ENCODE measurements at places on chromosomes 13 and 19. TPM values are rescaled to one million over a fixed set of nuclear protein-coding genes. Genes with fewer than 3 reads are reported as not detected.

DNA sequence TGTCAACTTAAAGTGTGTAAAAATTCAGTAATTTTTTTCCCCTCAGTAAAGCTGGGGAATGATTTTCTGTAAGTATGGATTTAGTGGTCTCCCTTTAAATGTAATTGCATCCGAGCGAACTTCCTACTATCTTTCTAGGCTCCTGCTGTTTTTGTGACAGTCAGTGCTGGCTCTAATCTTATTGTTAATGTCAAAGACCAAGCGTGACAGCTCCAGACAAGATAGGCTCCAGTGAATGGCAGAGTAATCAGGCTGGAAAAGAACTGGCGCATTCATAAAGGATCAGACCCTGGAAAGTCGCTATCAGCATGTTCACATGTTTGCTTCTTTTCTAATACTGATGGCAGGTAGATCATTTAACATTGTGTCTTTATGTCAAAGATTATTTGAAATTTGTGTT is 908.0 kb upstream of the ATXN8OS start:
- H3K4me1 ChIP-seq, result no peaks in the 10 kb centered on the region
- H3K27ac ChIP-seq, result no peak overlapping the region

DNA sequence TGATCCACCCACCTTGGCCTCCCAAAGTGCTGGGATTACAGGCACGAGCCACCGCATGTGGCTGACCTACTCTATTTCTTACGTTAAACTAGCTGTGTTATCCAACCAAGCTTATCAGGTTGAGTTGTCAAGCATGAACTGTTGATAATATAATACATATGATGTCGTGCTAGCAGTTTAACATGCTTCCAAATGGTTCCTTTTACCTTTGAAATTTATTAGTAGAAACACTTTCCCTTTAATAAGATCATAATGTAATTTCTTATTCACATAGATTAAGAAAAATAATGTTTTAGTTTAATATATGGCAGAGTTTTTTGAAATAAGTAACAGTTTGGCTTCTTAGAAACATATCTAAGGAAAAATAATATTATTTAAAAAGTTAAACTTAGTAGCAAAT is 34.4 kb upstream of the VWA8 start:
- DNase-seq, result no peak
- no peaks in the 10 kb centered on the region for H3K36me3 ChIP-seq
- H3K4me3 ChIP-seq, result no peak overlapping the region
- H3K27ac ChIP-seq, result no peak overlapping the region
- no peaks in the 10 kb centered on the region for H3K4me1 ChIP-seq
- no peaks in the 10 kb centered on the region for H3K27me3 ChIP-seq

GRCh38 chr13:30898678-30899241 is 7.3 kb upstream of the MEDAG start:
- no peak overlapping the region for H3K4me3 ChIP-seq
- H3K27me3 ChIP-seq, result no peaks in the 10 kb centered on the region
- H3K4me1 ChIP-seq, result no peaks in the 10 kb centered on the region
- no peaks in the 10 kb centered on the region for H3K36me3 ChIP-seq
- H3K27ac ChIP-seq, result no peak overlapping the region

DNA sequence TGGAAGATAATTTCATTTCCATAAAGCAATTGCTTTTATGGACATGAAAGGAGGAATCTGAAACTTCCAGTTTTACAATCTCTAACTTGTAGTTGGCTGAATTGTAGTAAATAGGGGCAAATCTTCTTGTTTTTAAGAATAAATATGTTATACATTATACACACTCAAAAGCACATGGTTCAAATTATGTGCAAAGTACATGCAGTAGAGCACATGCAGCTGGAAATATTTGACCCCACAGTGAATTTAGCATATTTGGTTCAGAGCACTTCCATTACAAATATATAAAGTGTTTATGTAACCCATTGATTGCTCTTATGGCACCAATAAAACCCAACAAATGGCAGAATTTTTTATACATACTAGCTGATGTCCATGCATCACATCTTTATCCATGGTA is 180.5 kb downstream of the IRS2 start:
- H3K36me3 ChIP-seq, result no peaks in the 10 kb centered on the region
- H3K27ac ChIP-seq, result no peak overlapping the region
- no peaks in the 10 kb centered on the region for H3K4me1 ChIP-seq
- no peaks in the 10 kb centered on the region for H3K27me3 ChIP-seq
- H3K4me3 ChIP-seq, result no peak overlapping the region

DNA sequence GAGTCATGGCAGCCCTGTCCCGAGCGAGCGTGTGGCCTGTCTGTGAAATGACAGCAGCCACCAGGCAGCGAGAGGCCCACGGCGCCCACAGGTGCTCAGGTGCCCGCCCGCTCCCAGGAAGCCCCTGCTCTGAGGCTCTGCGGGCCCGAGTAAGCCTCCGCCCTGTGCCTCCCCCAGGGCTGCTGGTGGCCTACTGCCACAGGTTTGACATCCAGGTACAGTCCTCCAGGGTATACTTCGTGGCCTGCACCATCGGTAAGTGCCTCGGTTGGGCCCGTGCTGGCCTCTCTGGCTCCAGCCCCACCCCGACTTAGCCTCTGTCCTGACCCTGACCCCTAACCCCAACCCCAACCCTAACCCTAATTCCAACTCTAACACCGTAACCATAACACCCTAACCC is 15.0 kb upstream of the TMPRSS9 start:
- no peak for DNase-seq
- no peak overlapping the region for H3K27ac ChIP-seq
- H3K27me3 ChIP-seq, result no peaks in the 10 kb centered on the region
- no peaks in the 10 kb centered on the region for H3K4me1 ChIP-seq

DNA sequence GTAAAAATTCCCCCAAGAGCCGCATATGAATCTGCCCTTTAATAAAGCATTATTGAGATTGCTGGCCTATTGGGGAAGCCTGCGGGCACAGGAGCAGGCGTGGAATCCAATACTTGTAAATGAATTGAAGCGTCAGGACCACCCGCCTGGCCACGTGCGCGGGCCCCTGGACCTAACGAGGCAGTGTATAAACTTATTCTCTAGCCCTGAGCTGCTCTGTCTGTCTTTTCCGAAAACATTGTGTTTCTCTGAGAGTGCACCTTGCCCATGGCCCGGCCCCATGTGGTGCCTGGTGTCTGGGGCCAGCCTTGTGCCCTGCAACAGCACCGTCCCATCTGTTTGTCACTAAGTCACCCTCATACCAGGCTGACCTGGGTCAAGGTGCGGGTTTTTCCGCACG is 14.4 kb downstream of the UBXN6 start:
- DNase-seq, result no peak
- H3K4me3 ChIP-seq, result no peak overlapping the region

The SIGLEC8 gene
- total RNA-seq, result not detected

The SIGLEC5 gene
- total RNA-seq, result not detected

Data from CD8-positive, alpha-beta memory T cell (primary cell).